ENCODE measurements at places on chromosomes 7 and 10. TPM values are rescaled to one million over a fixed set of nuclear protein-coding genes. Genes with fewer than 3 reads are reported as not detected.

Gene CLDN15
- 34.2 TPM for polyA plus RNA-seq

Gene RAB19
- polyA plus RNA-seq, result 0.50 TPM

Gene CHN2
- polyA plus RNA-seq, result 6.5 TPM

Gene GPR26
- 0.02 TPM for polyA plus RNA-seq

Gene AKR1E2
- 1.4 TPM for polyA plus RNA-seq

Gene CFAP70
- 14.3 TPM for polyA plus RNA-seq

Gene JAZF1
- 14.5 TPM for polyA plus RNA-seq

Gene GSDME
- polyA plus RNA-seq, result 10.7 TPM

Gene UNCX
- polyA plus RNA-seq, result 0.07 TPM

Gene ITPRIP
- 13.6 TPM for polyA plus RNA-seq

Gene FAM25A
- polyA plus RNA-seq, result 26.9 TPM

DNA sequence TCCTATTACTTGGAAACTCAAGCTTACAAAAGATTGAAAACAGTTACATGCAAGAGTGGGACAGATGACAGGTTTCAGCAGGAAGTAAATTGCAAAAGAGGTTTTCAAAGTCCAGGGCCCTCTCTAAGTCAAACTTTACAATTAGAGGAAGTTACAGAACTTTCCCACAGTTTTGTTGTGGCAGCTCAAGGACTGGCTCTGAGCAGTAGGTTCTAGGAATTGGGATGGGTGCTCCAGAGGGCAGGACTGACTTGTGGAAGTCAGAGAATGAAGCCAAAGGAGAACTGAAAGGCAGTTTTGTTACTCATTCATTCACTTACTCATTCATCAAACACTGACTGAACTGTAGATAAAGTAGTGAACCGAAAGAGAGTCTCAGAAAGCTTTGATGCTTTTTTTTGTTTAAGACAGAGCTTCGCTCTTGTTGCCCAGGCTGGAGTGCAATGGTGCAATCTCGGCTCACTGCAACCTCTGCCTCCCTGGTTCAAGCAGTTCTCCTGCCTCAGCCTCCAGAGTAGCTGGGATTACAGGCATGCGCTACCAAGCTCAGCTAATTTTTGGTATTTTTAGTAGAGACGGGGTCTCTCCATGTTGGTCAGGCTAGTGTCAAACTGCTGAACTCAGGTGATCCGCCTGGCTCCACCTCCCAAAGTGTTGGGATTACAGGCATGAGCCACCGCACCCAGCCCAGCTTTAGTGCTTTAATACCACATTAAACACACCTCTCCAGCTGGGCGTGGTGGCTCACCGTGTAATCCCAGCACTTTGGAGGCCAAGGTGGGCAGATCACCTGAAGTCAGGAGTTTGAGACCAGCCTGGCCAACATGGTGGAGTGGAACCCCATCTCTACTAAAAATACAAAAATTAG, 66.8 kb upstream of the CCNJ start:
- no peak for DNase-seq

DNA sequence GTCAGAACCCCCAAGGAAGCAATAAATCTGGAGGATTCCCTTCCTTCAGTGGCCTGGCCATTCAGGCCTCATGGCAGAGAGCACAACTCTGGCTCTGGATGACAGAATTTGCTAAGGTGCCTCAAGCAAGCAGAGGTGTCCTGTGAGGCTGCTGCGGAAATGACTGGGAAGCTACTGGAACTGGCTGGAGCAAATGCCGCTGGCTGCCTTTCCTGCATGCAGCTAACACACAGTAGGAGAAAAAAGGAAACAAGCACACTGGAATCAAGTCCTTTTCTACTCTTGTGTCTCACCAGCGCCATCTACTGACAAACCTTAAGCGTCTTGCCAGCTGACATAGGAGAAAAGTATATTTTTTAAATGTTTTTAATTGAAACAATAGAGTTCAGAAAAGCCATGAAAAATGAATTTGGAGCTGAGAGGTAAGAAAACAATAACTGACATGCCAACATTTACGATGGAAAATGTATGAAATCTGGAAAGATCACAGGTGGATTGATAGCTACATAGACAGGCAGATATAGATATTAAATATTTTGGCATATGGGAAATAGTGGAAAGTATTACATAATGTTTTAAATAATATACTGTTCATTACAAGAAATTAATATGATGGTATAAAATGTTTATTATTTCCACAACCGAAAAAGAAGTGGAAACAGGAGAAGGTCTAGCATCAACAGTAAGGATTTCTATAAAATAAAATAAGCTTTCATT, 951.6 kb downstream of the ANKRD7 start:
- peak; percentile 8 for DNase-seq

- no peak for DNase-seq
These were observed 142.8 kb downstream of the DGKB start for GRCh38 chr7:14759785-14760184.

GRCh38 chr7:120473352-120473751, 200.4 kb downstream of the KCND2 start:
- no peak for DNase-seq

DNA sequence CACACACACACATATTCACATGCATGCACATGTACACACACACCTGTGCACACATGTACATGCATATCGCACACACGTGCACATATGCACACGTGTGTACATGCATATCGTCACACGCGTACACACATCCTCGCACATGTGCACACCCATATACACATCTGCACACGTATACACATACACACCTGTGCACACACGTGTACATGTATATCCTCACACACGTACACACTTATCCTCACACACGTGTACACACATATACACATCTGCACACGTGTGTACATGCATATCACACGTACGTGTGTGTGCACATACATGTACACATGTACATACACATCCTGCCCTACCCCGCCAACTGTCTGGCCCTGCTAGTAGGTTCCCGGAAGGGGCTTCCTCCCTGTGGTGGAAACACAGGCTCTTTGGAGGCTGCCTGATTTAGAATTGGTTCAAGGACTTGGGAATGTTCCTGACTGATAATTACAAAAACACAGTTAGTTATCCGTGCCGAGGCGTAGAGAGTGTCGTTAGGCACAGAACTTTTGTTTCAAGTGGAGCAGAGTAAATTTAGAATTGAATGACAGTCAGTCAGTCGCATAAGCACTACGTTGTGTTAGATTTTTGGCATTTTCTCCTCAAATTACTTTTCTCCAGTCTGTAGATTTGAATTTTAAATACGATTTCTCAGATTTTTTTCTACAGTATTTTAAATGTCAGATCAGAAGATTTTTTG, 18.5 kb upstream of the PRKAR1B start:
- DNase-seq, result no peak

- DNase-seq, result no peak
These were observed 697.6 kb downstream of the PHTF2 start for GRCh38 chr7:78496096-78496630.

DNA sequence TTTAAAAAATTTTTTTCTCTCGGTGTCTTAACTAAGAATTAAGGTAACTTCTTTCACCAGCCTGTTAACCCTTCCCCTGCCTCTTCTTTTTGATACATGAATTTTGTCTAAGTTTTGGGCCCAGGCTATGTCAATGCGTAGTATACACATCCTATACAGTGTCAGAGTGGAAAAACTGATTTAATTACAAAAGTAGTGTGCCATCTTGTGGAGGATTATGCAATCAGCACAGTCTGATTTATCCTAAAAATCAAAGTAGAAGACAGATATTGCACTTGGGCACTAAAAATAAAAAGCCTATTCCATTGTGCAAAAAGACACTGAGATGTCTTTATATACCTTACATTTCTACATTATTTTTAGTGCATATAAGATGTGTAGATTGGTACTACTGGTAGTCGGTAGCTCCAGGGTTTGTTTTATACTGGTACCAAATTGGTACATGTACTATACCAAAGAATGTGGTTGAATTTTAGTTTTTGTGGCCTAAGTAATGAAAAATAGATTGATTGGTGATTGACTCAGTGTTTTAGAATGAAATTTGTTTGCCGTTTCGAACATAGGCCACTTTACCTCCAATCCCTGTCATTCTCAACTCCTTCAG, 96.6 kb downstream of the MKLN1 start:
- peak; percentile 36 for DNase-seq

- no peak for DNase-seq
These were observed 41.5 kb upstream of the GPR141 start for GRCh38 chr7:37642028-37642540.

- no peak for DNase-seq
These were observed 170.5 kb upstream of the KLF6 start for GRCh38 chr10:3955493-3955892.

- DNase-seq, result no peak
These were observed 66.8 kb downstream of the TMEM168 start for GRCh38 chr7:112723416-112723815.

- no peak for DNase-seq
These were observed 13.0 kb downstream of the ATAD1 start for GRCh38 chr10:87804939-87805569.

- no peak for DNase-seq
These were observed 58.5 kb downstream of the MICU1 start for GRCh38 chr10:72567421-72567820.

DNA sequence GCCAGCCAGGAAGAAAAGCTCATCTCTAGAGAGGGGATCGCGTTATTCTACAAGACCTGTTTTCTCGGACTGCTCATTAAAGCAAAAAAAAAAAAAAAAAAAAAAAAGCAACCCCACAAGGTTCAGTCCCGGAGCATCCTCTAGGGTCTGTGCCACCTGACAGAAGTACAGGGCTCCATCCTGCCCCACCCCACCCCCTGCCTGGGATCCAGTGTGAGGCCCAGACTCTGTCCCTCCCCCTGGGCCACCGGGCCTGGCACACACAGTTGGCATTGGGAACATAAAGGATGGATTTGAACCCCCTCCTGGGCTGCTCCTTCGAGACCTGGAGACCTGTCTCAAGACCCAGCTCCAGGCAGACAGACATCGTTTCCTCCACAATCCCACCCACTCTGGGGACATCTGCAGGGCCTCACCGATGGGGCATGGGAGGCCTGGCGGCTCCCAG, 688 bp downstream of the ORAI2 start:
- DNase-seq, result no peak

- DNase-seq, result no peak
These were observed 94.3 kb upstream of the FRMD4A start for GRCh38 chr10:14425034-14425433.

GRCh38 chr7:44232901-44233715, 32.3 kb downstream of the YKT6 start:
- DNase-seq, result no peak

DNA sequence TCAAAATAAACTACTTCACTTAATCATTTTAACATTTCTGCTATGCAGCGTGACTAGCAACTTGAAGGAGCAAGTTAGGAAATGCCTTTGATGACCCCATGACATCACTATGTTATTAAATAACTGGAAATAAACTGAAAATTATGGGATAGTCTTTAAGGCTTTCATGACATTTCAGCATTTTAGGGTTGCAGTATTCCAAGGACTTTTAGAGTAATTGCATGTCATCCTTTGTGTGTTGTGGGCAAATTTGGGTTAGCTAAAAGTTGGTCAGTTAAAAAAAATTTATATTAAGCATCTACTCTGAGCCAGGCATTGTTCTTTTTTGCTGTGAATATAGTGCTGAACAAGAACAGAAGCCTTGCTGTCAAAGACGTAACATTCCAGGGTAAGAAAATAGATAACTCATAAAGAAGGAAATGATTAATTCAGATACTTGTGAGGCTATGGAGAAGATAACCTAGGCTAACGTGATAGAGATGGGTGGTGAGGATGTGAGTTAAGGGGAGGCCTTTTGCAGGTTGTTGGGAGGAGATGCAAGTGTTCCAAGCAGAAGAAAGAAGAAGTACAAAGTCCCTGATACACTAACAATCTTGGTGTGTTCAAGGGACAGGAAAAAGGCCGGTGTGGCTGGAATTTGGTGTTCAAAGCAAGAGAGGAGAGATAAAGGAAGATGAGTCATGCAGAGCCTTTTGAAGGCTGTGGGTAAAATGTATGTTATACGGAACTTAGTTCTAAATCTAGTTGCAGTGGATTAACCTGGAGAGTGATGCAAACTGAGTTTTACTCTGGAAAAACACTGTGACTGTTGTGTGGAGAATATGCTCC, 610.2 kb downstream of the AUTS2 start:
- no peak for DNase-seq

DNA sequence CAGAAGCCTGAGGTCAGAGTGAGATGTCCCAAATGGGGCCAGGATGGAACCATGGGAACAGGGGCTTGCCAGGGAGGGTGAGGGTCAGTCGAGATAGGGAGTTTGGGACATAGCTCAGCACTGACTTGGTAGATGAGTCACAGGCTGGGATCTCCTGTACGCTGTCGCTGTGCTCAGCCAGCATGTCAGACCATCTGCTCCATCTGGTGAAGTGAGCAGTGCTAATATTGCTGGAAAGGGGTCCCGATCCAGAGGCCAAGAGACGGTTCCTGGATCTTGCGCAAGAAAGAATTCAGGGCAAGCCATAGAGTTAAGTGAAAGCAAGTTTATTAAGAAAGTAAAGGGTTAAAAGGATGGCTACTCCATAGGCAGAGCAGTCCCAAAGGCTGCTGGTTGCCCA, 505.6 kb downstream of the GALNT17 start:
- no peak for DNase-seq

GRCh38 chr10:92737484-92737883, 47.7 kb downstream of the HHEX start:
- DNase-seq, result no peak

DNA sequence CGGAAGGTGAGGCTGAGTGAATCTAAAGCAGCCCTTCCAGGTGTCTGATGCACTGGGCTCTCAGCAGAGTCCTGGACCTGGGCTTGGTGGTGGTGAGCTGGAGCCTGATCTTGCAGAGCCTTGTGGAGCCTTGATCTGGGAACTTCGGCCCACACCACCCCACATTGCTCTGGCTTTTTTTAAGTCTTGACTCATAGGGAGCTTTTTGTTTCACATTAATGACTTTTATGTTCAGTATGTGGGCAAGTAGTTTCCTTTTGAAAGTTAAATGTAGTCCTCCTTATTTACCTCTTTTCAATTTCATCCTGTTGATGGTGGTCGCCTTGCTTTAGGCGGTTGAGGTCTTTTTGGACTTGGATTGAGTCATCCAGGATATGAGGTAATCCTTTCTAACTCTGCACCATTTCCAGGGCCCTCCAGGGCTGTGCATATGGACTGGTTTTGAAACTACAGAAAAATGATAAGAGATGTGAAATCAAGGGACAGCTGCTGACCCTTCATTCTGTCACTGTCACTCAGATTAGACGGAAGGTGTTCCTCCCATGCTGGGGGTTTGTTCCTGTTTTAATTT, 2.9 kb upstream of the NRAP start:
- DNase-seq, result no peak

DNA sequence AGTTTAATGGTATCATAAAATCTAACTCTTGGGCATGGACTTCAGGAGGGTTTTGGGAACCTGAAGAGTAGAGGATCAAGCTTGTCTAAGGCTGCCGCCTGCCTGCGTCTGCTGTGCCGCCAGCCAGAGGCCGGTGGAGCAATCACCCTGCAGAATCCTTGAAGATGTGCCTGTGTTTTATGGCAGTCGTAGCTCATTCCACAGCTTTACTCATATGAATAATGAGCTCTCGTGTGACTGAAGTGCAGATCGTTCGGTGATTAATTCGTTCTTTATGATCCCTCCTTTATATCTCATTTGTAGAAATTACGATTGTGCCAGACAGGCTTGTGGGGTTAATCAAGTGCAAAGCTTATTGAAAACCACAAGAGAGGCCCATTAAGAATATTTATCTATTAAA, 100.8 kb downstream of the ACTR3B start:
- DNase-seq, result no peak

Data from thymus (tissue), 14 donors.